Lower leg skin (tissue), 4 donors: ENCODE measurements at places on chromosomes 7 and 10.

- DNase-seq: peak; percentile 37
Measured at GRCh38 chr7:20340839-20341238, 10.1 kb downstream of the ITGB8 start.

GRCh38 chr10:61606959-61607907 is 55.5 kb upstream of the CABCOCO1 start:
- DNase-seq: no peak

DNA sequence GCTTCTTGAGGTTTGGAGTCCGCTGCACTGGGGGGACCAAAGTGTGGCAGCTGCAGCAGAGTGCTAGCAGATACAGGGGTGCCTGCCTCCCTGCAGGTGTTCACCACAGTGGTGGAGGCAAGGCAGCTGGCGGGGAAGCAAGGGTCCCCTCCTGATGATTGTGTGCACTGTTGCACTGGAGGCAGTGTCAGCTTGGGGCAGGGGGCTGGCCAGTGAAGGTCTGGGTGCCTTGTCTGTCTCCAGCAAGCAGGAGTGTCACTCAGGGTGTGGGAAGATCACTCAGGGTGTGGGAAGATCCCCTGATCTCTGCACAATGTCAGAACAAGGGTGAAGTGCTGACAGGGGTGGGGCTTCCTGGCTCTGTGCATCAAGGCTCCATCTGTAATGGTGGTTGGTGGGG is 36.3 kb upstream of the PPP1R3A start:
- no peak for DNase-seq

GRCh38 chr10:31064348-31064747 is 32.7 kb upstream of the ZNF438 start:
- no peak for DNase-seq

GRCh38 chr7:85068799-85069198 is 118.1 kb downstream of the SEMA3D start:
- DNase-seq: no peak

- DNase-seq: no peak
Measured at GRCh38 chr10:44325157-44325556, 59.7 kb downstream of the CXCL12 start.

GRCh38 chr7:68542831-68543230 is 1055.4 kb upstream of the AUTS2 start:
- no peak for DNase-seq

DNA sequence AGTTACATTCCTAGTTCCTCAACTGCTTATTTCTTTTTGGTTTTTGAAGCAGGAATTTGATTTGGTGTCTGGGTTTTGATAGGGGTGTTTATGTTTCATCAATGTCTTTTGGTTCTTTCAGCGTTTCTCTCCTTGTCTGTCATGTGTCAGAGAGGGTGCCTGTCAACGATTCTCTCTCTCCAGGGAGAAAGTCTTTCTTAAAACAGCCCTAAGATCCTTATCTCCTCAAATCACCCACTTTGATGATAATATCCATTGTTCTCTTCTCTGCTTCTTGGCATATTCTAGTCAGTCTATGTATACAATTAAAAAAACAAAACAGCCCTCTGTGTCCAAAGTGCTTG is 77.2 kb downstream of the TCF7L2 start:
- DNase-seq: no peak

DNA sequence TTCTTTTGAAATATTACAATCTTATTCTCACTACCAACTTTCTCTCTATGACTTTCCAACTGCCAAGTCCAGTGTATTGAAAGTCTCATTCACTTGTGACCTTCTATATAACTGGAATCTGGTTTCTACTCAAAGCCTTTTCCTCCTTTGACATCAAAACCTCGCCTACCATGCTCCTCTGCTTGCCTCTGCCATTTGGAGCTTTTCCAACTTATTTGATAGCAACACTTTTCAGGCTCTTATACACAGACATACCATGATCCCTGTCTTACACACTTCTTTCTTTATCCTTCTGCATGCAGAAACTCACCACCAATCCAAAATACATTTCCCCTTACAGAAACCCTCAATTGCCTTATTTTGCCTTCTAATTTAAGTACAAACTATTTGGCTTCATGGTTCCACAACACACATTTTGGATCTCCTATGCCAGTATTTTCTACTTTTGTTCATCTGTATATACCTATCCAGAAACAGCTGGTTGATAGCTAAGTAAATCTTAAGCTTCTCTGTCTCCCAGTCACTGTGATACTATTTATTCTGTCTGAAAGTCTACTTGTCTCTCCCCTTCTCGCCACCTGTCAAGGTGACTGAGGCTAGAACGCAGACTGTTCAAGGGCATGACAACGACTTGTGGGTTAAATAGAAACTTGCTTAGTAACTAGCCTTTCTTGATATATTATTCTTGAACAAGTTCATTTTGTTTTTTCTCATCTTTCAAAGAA is 22.4 kb downstream of the GNG11 start:
- DNase-seq: no peak

DNA sequence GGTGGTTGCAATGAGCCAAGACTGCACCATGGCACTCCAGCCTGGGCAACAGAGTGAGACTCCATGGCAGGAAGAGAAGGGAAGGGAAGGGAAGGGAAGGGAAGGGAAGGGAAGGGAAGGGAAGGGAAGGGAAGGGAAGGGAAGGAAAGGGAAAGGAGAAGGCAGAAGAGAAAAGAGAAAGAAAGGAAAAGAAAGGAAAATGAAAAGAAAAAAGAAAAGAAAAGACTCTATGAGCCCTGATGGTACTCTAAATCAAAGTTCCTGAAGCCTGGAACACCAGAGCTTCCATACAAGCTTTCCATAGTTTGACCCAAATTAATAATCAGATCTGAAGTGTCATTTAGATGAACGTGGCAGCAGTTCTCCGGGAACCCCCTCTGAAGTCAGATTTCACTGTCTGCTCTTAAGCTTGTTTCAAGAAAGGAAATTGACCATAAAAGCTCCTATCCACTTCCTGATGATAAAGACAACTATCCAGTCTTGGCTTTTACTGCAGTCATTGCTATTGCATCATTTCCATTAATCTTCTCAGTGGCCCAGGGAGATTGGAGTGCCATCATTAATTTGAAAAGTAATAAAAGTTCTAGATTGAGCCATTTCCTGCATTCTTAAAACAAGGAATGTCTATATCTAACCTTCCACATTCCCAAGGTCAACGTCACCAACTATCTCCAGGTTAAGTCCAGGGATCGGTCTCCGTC is 44.2 kb upstream of the FRMD4A start:
- DNase-seq: no peak

GRCh38 chr7:111835066-111835465 is 272.8 kb upstream of the IMMP2L start:
- no peak for DNase-seq

DNA sequence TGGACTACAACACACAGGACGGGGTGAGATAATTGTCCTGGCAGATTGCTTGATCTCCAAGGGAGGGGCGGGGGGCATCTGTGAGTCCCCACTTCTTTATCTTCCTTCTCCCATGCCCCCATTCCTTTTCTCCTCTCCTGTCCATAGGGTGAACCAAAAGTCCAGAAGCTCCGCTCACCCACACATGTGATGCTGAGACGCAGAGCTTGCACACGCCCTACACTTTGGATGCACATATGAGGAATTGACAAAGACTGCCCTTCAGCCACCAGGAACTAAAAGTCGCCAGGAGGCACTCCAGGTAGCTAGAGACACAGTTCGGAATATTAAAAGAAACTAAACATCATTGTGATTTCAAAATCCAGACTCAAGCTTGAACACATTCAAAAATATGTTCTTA is 112.7 kb upstream of the FGFR2 start:
- DNase-seq: no peak

DNA sequence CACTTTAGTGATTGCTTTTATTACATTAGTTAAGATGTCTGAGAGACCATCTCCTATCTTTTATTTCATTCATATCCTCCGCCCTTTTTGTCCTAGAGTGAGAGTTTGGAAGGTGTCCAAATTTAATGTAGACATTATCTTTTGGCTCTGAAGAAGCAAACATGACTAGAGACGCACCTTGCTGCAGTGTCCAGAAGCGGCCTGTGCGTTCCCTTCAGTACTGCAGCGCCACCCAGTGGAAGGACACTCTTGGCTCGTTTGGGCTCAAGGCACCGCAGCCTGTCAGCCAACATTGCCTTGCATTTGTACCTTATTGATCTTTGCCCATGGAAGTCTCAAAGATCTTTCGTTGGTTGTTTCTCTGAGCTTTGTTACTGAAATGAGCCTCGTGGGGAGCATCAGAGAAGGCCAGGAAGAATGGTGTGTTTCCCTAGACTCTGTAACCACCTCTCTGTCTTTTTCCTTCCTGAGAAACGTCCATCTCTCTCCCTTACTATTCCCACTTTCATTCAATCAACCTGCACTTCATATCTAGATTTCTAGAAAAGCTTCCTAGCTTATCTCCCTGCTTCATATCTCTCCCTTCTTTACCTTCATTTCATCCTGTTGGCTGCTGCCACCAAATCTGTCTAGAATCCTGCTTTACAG is 10.4 kb upstream of the CLCN1 start:
- peak; percentile 57 for DNase-seq

DNA sequence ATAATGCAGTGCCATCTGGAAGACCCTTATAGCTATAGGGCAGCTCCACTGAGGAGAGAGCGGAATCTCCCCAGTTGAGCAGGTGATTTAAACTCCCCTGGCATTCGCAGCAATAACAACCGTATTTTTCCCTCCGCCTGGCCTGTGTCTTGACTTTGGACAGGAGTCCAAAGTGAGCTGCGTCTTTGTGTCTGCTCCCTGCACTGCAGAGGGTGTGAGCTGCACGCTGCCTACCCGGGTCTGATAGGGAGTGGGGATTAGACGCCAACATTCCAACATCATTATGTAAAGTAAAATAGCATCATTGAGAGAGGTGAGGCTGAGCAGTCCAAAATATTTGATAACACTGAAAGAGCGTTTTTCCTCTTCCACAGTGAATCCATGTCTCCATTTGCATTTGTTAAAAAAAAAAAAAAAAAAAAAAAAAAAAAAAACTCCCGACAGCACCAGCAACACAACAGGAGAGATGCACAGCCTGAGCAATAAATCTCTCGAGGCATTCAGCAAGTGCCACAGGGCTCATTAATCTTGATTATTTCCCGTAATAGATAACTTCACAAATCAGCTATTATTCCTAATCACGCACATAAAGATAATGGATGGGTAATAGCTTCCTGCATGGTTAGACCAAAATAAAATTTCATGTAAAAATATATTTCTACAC is 68.6 kb downstream of the CELF2 start:
- no peak for DNase-seq

GRCh38 chr10:49617121-49618020 is 3.5 kb downstream of the CHAT start:
- DNase-seq: peak; percentile 46

DNA sequence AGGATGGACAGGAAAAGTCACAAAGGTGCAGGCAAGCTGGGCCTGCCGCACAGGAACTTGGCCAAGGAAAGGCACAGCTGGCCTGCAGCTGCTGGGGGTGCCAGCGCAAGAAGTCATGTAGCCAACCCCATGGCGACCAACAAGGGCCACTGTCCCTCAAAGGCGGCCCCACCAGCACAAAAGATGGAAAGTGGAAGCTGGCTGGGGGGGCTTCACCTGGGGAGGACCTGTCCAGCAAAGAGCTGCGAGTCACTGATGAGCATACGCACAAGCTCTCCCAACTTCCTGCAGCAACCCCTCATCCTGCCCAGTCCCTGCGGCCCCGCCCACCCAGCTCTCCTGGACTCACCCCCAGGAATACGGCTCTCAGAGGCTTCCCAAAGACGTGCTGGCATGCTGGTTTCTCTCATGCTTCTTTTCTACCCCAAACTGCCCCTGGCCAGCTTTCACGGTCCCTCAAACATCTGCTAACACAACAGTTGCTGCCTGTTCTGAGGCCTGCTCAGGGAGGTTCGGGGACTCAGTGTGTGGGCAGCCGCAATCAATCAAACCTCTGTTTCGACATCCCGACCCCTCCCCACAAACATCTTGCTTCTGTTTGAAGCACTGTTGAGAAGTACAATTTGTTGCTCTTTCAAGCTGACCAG is 67.6 kb downstream of the FAM53B start:
- no peak for DNase-seq

DNA sequence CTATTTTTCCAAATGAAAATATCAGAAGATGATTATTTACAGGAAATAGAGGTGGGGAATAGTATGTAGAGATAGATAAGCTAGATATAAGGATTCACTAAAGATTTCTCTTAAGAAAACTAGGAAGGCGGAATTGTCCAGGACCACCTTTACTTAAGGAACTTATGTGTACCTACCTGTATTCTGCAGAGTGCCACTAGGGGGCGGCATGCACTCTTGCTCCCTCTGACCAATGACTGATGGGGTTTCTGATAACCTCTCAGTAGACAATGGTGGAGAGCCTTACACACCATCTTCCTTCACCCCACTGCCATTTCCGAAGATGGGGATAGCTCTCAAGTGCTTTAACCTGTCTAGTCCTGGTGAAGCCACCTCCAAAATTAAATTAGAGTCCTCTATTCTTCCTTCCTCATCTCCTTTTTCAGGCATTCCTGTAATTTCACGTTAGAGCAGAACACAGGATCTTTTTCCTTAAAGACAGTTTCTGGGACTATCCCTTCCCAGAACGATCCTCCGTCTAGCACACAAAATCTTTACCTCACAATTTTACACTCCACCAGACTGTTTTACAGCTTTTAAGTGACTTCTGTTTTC is 453.1 kb downstream of the SORCS1 start:
- DNase-seq: no peak

DNA sequence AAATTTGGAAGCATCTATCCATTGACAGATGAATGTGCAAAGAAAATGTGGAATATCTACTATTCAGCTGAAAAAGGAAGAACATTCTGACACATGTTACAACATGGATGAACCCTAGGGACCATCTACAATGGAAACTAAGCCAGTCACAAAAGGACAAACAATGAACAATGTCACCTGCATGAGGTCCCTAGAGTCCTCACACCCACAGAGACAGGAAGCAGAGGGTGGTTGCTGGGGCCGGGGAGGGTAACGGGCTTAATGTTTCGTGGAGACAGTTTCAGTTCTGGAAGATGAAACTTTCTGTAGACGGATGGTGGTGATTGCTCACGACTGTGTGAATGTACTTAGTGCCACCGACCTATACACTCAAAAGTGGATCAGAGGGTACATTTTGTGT is 282.9 kb downstream of the ADARB2 start:
- DNase-seq: no peak

- DNase-seq: no peak
Measured at GRCh38 chr10:129421399-129422010, 45.5 kb upstream of the MGMT start.

DNA sequence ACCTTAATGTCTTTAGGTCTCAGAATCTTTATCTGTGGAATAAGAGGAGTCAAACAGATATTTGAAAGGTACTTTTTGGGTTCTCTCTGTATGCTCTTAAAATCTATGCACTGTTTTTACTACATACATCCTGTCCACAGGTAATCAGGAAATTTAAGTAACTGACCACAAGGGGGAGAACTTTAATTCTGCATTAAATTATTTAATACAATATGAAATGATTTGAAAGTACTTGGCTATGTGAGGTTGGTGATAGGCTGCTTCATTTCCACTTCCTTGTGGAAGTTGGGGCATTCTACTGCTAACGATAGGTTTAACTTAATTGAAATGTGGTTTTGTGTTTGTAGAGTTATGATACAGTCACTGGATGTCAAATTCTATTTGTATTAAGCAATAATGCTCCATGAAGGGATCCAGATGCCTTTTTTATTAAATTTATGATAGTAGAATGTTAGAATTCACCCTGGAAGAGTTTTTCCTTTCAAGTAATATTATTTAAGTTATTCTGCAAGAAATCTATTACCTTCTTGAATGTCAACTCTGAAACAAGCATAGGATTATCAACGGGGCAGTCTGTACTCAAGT is 6.0 kb downstream of the TEX47 start:
- DNase-seq: no peak

GRCh38 chr7:129780257-129780973 is 168.9 kb downstream of the NRF1 start:
- DNase-seq: peak; percentile 63
